Occipital lobe (tissue), 3 donors: ENCODE measurements at places on chromosomes 2 and 18. TPM values are rescaled to one million over a fixed set of nuclear protein-coding genes. Genes with fewer than 3 reads are reported as not detected.

- no peak for DNase-seq
Measured at GRCh38 chr2:20213651-20214565, 11.0 kb downstream of the SDC1 start.

DNA sequence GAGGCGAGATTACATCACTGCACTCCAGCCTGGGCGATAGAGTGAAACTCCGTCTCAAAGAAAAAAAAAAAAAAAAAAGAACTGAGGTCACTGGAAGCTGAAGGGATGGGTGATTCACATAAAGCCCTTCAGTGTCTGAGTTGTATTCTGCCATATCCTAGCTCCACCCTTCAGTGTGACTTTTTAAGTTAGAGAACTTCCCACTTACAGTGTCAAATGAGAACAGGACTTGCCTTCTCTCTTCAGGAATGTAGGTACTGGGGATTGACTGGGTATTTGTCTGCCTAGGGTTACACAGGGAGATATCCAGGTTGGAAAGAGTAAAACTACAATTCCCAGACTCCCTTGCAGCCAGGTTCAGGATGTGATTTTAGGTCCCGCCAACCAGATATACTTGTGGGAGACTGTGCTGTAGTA, 37.9 kb downstream of the EHD3 start:
- DNase-seq: no peak

DNA sequence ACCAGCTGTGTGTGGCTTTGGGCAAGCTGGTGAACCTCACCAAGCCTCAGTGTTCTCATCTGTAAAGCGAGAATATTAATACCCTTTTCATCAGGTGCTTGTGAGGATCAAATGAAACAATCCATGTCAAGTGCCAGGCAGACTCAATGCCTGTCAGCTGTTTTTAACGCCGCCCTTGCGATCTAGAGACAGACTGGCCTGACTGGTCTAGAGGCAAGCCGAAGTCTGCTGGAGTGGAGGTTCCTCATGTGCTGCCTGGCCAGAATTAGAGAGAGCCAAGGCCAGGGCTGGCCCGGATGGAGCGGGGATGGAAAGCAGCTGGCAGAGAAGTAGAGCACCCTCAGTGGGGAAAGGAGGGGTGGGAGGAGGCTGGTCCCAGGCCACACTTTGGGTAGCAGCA, 74.5 kb upstream of the B3GNT7 start:
- DNase-seq: no peak

- no peak for DNase-seq
Measured at GRCh38 chr2:21288739-21289520, 165.2 kb downstream of the TDRD15 start.

DNA sequence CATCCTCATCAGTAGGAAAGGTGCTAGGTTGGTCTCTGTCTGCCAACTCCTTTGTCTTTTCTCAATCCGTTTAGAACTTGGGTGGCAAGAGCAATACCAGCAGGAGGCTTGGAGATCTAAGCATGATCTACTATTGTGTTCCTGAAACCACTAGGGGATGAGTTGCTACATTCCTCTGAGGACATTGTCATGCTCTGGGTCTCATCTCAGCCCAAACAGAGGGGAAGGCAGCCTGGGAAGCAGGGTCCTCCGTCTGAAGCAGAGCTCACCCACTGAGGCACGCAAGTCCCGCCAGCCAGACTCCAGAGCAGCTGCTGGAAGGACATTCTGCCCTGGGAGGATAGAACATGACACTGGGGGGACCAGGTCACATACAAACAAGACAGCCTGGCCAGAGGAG, 162.9 kb downstream of the MTCL1 start:
- no peak for DNase-seq

GRCh38 chr2:100062336-100062735, 80.1 kb downstream of the AFF3 start:
- DNase-seq: no peak

DNA sequence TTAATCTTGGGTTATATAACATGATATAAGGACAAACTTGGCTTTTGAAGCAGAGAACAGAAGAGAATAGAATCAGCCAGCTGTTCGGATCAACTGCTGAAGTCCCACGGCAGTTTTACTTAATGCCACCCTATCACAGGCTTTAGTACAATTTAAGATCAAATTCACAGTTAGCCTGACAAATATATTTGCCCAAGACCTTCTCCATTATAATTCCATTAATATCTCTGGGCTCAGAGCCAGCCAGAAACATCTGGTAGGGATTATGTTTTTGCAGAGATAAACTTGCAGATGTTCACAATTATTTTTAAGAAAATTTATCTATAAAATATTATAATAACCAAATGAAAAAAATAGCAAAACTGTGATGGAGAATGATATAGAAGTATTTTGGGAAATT, 381.4 kb downstream of the RAD51AP2 start:
- no peak for DNase-seq

DNA sequence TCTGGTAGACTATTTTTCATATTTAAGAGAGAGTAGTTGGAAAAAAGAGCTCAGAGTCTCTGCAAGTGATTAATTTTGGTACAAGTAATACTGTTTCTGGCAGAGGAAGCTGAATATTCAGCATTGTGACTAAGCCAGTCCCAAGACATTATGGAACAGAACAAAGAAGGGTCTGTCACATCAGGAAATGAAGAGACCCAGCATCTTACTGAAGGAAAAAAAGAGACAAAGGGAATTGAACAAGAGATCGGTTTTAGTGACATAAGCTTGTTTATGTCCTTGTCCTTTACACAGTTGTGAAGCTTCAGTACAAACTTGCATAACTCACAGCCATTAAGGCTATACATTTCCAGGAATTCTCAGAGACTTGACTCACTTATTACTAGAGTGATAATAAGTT, 568.5 kb upstream of the SLC8A1 start:
- DNase-seq: no peak

DNA sequence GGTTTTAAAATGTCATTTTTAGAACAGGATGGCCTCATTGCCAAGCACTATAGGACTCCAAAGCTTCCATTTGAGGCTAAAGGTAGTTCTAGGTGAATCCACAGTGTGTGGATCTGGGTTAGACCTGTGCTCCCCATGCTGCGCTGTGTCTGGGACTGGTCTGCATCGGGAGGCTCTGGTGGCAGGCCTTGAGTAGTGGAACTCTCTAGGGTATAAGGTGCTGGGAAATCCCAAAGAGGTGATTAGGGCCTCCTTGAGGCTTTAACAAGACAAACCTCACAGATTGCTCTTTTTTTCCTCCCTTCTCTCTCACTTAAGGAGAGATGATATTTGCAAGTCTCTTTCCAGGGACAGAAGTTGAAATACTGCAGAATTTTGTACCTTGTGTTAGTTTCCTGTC, 9.3 kb downstream of the SEC11C start:
- no peak for DNase-seq

DNA sequence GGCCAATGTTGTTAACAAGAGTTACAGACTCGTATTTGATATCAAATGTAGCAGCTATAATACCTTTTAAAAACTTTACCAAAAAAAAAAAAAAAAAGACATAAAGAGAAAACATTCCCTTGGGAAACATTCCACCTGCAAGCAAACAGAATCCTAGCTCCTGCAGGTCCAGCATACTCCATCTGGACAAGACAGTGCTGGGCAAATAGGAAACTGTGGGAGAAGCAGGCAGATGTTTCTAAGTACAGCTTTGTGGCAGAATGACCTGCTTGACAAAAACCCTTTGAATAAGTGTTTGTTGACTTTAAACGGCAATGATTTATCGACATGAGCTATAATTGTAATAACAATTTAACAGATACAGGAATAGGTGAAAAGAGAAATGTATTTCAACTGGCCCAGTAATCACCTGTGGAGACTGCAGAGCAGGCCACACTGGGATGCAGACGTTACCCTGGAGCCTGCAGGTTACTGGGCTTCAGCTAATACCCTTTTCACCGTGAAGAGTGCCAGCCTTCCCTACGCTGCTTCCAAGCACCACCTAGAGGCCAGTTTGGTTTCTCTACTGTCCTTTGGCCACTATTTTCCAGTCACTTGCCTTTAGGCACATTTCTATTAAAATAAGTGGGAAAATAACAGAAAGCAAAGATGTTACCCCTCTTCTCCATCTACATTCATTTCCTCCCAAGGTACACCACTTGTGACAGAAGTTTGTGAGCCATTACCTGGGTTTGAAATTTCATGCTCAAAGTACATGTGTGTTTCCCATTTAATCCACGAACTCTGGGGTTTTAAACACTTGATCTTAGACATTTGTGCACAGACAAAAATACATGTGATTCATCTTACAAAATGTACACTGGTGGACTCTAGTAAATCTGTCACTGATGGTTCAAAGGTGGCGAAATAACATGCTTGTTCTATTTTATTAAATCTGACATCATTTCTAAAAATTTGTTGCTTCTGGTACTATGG, 96.9 kb upstream of the ZNF397 start:
- peak; percentile 64 for DNase-seq

FBXO36 gene
- 6.2 TPM for total RNA-seq

POTEC gene
- total RNA-seq: not detected

ANKRD30BL gene
- 27.9 TPM for total RNA-seq

CNDP2 gene
- 32.6 TPM for total RNA-seq

FSIP2 gene
- total RNA-seq: 8.6 TPM
